ENCODE measurements at places on chromosomes 2 and 18.
A peak's percentile ranks its signal among the peaks of the same experiment; 100 is the strongest.

DNA sequence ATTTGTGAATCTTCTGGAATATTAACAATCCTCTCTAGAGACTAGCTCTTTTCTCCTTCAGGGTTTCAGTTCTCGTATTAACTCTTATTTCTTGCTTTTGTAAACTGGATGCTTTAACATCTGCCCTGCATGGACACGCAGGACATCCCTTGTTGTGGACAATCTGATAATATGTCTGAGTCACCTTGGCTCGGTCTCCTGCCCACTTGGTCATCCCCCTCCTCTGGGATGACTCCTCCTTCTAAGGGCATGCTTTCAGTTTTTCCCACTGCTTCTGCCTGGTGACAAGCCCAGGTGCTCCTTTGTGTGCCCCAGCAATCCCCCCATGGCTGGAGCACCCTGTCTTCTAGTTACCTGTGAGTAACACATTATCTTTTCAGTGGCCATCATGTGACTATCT lies 460.5 kb downstream of the DSC3 start:
- DNase-seq, result no peak

DNA sequence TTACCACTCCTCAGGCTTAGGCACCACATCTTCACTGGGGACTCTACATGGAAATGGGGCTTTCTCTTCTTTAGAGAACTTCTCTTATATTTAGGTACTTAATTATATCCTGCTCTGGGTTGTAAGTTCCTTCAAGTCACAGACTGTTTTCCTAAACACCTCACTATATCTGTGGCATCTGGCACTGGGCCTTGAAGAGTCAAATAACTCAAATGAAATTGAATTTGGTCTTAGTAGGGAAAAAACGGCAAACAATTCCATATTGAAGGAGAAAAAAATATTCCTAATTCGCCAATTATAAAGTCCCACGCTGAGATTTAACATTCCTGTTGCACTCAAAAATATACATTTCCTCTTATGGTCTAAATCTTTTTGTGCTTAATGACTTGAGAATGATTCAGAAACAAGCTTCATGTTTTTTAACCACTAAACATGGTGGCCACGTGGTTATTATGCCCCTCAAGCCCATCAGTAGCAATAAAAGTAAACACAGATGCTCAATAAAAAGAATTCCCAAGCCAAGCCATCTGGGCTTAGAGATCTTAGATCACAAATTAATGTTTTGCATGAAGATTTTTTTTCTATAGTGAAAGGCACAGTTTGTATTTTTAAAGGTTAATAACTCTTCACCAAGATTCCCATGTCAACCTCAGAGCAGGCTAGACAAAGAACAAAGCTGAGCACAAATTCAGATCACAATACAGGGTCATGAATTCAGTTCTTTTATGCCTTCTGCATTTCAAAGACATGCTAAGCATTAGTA lies 105.5 kb upstream of the SYT4 start:
- no peak for DNase-seq

- no peak for DNase-seq
Measured at GRCh38 chr2:195531754-195532153, 125.3 kb upstream of the SLC39A10 start.

DNA sequence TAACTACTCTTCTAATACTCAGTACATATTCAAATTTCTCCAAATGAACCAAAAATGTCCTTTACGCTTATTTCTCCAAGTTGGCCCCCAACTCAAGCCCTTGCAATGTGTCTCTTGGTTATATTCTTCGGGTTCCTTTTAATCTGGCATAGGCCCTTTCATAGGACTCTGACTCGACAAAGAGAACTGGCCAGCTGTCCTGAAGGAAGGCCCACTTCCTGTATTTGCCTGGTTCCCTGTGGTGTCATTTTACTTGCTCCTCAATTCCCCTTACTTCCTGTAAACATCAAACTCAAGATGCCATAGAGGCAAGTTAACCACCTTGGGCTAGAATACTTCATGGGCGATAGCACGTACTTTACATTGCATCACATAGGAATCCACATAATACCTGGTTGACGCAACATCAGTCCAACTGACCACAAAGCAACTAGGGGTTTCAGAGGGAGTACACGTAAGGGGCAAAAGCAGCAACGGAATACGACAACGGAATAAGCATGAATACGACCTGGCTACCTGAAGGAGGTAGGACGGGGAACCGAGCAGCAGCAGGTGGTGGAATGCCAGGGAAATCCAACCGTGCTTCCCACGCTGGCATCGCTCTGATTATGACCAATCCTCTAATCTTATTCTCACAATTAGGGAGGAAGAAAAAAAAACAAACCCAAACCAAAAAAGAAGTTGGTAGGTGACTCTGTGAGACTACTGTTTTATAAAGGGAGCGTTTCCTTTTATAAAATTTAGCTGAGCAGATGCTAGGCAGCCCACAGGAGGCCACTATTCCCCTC lies 823 bp upstream of the GORASP2 start:
- peak; percentile 23 for DNase-seq

DNA sequence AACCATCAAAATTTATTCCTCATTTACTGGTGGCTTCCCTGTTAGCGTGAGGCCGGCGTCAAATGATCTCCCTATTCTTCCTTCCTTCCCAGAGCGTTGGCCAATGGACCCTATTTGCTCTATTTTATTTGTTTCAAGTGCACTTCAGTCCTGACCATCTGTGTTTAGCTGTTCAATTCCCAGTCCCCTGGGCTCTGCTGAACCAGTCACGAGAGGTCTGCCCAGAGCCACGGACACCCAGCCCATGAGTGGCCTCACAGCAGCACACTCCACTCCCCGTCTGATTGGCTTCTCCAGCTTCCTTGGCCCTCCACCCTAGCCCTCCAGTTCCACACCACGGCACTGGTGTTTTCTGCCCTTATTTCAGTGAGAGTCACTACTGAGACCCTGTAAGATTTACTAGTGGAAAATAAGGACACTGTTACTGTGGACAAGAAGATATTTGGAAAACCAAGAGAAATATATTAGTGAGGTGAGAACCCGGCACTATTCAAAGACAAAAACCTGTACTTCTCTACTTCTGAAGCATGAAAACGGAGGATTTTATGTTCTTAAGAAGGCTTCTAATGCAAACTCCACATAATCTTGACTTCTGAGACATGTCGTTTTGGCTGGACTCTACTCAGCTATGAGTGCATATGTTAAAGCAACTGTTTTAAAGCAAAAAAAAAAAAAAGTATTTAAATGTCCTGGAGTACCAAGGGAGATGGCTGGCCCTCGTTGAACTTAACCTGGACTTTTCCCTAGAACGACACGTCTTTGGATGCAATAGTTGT lies 86.6 kb downstream of the COL6A3 start:
- DNase-seq, result no peak

GRCh38 chr2:105315314-105315713 lies 14.2 kb downstream of the TGFBRAP1 start:
- peak; percentile 27 for DNase-seq

- peak; percentile 77 for DNase-seq
Measured at GRCh38 chr2:31319406-31320175, 85.6 kb downstream of the EHD3 start.

- DNase-seq, result peak; percentile 41
Measured at GRCh38 chr2:189821953-189822748, 37.9 kb downstream of the PMS1 start.

DNA sequence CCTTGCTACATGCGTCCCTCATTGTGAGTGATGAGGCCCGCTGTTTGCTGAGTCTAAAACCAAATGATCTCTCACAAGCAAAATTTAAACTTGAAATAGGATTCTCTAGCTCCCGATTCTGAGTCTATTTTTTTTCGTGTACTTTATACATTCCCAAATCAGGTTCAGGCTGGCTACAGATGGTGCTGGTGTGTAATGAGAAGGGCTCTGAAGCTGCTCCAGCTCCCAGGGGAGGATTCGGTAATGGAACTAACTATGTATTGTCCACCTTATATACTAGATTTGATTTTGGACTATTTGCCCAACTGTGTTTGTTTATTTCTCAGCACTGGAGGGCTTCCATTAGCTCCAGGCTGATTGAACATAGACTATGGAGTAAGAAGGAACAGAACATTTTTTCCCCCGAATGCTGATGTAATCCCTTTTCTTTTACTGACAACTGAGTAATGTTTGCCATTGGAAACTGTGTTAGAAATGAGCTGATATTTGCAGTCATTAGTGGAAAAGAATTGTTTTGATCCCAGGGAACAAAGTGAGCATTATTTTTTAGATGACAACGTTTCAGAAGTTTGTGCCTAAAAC lies 274.0 kb upstream of the FIGN start:
- DNase-seq, result no peak

- peak; percentile 29 for DNase-seq
Measured at GRCh38 chr2:161206471-161207032, 46.3 kb downstream of the TANK start.

DNA sequence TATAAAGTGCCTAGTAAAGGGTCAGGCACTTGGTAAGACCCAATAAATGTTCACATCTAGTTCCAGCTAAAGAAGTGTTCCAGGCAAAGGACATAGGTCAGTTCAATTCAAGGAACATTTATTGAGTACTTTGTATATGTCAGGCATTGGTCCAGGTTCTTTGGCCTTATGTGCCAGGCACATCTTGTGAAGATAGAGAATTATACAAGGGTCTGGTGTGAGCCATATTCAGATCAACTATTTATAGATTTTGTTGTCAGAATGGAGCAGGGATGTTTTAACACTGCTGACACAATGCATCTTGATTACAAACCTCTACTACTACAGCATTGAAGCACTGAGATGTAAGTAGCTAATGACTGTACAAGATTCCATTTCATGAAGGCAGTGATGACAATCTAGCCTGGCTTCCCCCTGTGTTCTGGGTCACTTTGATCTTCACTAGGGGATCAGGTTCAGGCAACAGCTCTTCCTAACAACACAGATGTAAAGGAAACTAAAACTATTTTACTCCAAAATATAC lies 18.1 kb upstream of the MSTN start:
- no peak for DNase-seq

DNA sequence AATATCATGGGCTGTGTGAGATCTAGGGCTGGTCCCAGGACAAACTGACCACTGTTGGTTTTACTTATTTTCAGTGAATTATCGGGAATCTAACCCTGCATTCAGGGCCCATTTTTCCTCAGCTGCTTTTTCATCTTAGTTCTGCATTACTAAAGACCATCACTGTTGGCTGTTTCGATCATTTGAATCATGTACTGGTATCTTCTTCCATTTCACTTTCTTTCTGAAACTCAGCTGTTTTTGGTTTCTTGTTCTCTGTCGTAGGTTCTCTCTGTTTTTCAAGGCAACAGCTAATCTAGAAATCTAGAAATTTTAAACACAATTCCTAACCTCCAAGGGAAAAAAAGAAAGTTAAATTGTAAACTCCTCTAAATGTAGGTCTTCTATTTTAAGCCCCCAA lies 159.9 kb upstream of the SESTD1 start:
- no peak for DNase-seq

DNA sequence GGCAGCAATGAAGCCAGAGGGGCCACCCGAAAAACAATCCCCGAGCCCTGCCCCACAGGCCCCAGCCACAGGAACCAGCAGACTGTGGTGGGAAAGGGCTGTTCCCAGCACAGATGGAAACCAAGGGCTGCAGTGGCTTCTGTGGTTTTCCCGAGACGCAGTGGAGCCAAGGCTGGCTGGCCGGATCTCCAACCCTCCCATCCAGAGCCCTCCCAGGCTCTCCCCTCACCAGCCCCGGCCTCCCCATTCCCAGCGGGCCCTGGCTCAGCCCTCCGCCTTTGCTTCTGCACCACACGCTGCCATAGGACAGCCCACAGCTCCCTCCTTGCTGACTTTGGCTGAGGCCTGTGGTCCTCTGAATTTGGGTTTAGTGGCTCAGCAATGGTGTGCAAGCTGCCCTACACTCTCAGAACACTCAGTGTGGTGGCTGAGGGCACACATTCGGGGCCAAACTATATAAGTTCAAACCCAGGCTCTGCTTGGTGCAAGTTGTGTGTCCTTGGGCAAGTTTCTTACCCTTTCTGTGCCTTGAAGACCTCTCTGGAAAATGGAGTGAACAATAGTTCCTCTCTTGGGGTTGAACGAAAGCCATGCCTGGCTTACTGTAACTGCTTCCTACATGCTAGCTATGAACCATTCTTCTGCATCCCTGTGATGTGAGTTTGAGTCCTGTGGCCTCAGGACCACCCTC lies 200.1 kb downstream of the SMAD7 start:
- peak; percentile 64 for DNase-seq

DNA sequence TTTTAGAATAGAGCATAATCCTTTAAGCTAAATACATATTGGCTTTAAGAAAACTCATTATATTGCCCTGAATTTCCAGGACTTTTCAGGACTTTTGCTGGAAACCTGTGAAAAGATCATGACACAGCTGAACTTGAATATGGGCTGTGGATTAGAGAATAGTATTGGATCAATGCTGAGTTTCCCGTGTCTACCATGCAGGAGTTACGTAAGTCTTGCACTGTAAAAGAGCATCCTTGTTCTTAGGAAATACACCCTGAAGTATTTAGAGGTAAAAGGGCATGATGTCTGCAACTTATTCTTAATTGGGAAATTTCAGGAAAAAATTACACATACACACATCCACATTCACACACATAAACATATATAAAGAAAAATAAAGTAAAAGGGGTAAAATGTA lies 82.1 kb downstream of the ZFP36L2 start:
- DNase-seq, result no peak

DNA sequence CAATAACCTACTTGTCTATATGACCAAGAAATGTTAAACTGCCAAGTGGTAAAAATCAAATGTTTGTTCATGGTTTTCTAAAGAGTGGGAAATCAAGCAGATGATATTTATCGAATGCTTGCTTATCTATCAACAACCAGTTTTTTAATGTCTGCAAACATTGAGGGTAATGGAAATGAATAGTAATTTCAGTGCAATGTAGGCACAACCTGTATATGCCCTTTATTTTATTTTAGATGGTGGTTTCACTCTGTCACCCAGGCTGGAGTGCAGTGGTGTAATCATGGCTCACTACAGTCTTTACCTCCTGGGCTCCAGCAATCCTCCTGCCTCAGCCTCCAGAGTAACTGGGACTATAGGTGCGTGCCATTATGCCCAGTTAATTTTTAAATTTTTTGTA lies 46.0 kb upstream of the CD28 start:
- no peak for DNase-seq

DNA sequence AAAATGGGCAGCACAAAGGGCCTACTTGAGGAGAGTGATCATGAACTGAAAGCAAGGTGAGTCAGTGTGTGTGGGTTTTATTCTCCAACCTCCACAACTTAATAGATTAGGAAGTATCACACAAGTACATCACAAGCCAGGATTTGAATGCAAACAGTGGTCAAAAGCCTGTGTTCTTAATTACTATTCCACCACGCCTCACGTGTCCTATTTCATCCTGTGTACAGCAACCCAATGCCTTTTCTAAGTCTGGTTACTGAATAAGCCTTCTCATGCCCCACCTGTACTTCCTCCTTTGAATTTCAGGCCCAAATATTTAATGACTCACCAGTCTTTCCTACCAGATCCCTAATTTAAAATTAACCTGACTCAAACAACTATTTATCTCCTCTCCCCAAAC lies 755.7 kb upstream of the SLC8A1 start:
- no peak for DNase-seq

- DNase-seq, result no peak
Measured at GRCh38 chr18:44620812-44621211, 59.9 kb upstream of the SETBP1 start.

- no peak for DNase-seq
Measured at GRCh38 chr2:12742891-12743290, 26.2 kb downstream of the TRIB2 start.

GRCh38 chr2:209642146-209642820 lies 129.3 kb upstream of the UNC80 start:
- peak; percentile 9 for DNase-seq

GRCh38 chr2:9191041-9191481 lies 15.6 kb upstream of the ASAP2 start:
- DNase-seq, result peak; percentile 93
